SK-N-DZ (cell line): ENCODE measurements at places on chromosomes 3 and 15.
A peak's percentile ranks its signal among the peaks of the same experiment; 100 is the strongest.

- DNase-seq = no peak
Measured at GRCh38 chr15:97014001-97014400, 683.5 kb downstream of the NR2F2 start.

GRCh38 chr3:13594146-13594545 is 45.2 kb downstream of the FBLN2 start:
- DNase-seq = no peak

GRCh38 chr15:27869697-27870281 is 229.3 kb downstream of the OCA2 start:
- no peak for DNase-seq

GRCh38 chr3:104069114-104069513 is 1297.6 kb upstream of the ALCAM start:
- DNase-seq = no peak

DNA sequence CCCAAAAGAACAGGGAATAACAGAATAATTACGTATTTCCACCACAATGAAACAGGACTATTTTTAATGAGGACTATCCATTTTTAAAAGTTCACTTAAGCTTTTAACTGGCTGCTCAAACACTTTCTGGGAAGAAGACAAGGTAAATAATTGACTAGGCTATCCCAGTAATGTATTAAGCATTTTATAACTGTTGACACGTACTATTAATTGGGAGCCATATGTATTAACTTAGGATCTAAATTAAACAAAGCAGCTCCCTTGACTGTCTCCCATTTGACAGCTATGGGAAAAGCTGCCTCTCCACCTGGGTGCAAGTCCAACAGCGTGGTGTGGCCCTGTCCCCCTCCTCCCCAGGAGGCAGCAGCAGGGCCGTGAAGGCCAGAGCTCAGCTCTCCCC is 36.1 kb downstream of the MYO5C start:
- no peak for DNase-seq

DNA sequence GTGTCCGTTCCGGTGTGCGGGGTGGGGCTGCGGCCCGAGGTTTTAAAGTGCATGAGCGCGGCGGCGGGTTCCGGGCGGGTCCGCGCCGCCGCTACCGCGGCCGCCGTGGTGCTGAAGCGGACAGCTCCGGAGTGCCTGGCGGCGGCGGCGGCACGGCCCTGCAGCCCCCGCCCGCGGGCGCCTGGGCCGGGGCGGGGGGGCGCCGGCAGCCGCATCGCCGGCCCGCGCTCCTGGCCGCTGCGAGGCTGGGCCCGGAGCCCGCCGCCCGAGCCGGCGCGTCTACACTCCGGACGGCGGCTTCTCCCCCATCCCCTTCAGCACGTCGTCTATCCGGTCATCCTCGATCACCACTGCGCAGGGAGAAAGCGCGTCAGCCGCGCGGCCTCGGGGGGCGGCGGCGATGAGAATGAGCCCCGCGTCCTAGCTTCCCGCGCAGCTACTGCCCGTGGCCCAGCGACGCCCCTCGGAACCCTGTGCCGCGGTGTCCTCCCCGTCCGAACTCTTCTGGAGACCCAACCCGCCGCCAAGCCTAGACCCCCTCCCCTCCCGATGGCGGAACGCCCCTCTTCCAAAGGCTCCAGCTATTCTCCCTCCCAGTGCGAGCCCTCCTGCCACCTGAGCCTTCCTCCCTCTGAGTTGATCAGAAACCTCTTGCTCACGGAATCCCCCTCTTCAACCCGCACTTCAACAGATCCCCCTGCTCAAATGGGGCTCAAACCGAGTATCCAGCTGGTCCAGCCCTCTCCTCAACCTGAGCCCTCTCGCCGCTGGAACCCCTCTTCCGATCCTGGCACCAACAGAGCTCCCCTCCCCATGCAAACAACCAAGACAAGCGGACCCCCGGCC is 1.3 kb downstream of the CAMK2N2 start:
- DNase-seq = peak; percentile 47

DNA sequence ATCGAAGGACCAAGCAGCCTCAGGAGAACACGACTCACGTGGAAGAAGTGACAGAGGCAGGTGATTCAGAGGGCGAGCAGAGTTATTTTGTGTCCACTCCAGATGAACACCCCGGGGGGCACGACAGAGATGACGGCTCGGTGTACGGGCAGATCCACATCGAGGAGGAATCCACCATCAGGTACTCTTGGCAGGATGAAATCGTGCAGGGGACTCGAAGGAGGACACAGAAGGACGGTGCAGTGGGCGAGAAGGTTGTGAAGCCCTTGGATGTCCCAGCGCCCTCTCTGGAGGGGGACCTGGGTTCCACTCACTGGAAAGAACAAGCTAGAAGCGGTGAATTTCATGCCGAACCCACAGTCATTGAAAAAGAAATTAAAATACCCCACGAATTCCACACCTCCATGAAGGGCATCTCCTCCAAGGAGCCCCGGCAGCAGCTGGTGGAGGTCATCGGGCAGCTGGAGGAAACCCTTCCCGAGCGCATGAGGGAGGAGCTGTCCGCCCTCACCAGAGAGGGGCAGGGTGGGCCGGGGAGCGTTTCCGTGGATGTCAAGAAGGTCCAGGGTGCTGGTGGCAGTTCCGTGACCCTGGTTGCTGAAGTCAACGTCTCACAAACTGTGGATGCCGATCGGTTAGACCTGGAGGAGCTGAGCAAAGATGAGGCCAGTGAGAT is 26.0 kb downstream of the SYNM start:
- DNase-seq = no peak
